ENCODE measurements at places on chromosomes 13 and 19.

- no peak for DNase-seq
Measured at GRCh38 chr19:58428617-58429016, 11.3 kb downstream of the ZNF132 start.

GRCh38 chr19:18160971-18161635 lies 8.1 kb downstream of the PIK3R2 start:
- peak; percentile 83 for DNase-seq

DNA sequence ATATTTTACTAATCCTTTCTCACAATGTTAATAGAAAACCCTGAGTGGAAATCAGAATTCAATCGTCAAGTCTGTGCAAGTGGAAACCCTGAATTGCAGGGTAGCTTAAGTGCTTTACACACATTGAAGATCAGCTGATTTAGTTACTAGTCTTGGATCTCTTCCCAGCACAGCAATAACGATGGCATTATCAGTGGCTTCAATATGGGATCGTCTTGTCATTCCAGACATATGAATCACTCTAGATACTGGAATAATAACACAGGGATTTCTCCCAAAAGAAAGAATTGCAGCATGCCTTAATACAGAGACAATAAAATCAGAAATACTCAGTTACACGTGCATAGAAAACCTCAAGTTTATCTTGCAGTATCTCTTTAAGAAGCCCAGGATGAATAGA lies 12.6 kb upstream of the METTL21C start:
- peak; percentile 68 for DNase-seq

GRCh38 chr13:44648392-44649103 lies 72.4 kb upstream of the TSC22D1 start:
- DNase-seq, result no peak

- peak; percentile 57 for DNase-seq
Measured at GRCh38 chr13:35961461-35962220, 169.5 kb downstream of the DCLK1 start.

Measured in tongue (tissue), 3 donors.